ENCODE measurements at places on chromosomes 6 and 20.

GRCh38 chr20:31602779-31603441 is 2.2 kb upstream of the ID1 start:
- no peak for DNase-seq

DNA sequence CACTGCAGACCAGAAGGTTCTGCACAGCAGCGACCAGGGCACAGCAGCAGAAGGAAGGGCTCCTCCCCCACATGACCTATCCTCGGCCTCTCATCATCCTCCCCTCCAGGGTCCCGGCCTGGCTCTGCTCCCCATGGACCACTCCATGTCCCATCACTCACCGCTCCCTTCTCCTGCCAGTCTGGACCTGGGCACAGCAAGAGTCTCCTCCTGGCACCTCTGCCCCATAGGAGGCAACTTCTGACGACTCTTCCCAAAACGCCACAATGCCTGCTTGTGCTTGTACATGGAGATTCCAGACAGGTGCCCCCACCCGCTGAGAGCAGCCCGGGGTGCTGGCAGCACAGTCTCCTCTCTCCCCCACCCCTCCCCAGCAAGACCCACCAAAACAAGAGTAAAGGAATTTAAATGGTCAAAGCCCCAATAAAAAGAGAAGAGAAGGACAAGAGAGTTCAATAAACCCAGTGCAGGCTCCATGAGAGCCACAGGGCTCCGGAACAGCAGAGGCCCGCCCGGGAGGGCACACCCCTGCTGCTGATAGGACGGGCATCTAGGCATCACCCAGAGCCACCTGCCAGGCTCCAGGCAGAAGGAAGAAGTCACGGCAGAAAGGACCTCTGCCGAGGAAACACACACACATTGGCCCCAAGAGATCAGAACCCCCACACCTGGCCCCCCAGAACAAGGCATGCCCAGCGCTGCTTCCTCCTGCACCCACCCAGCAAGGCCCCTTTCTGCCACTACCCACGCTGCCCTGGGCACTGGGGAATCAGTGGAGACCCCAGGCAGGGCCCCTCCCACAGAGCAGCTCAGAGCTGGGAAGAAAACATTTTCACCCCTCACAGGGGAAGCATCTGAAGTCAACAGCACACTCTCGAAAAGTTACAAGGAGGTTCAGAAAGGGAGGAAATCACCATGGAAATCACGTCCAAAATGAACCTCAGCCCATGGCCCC is 15.2 kb downstream of the TAF4 start:
- DNase-seq: no peak

- DNase-seq: peak; percentile 54
Observed at GRCh38 chr6:107822176-107823046, 1.7 kb downstream of the SCML4 start.

DNA sequence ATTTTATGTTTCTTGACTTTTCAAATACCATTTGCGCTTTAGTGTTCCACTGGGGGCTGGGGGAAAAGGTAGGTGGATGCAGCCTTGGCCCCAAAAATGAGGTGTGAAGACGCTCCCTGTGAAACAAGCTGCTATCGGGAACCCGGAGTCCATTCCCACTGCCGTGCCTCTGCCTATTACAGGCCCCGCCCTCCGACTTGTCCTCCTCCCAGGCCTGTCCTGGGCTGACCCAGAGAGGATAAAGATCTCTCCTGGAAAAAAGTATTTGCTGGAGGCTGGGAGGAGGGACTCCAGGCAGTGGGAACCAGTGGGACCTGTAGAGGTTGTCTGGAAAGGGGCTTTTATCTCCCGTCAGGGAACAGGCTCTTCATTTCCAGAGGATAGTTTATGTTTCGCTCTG is 215.0 kb downstream of the SLC24A3 start:
- no peak for DNase-seq

- DNase-seq: no peak
Observed at GRCh38 chr6:150001295-150002008, 23.9 kb downstream of the RAET1L start.

GRCh38 chr6:116386581-116387299 is 16.0 kb downstream of the DSE start:
- no peak for DNase-seq

DNA sequence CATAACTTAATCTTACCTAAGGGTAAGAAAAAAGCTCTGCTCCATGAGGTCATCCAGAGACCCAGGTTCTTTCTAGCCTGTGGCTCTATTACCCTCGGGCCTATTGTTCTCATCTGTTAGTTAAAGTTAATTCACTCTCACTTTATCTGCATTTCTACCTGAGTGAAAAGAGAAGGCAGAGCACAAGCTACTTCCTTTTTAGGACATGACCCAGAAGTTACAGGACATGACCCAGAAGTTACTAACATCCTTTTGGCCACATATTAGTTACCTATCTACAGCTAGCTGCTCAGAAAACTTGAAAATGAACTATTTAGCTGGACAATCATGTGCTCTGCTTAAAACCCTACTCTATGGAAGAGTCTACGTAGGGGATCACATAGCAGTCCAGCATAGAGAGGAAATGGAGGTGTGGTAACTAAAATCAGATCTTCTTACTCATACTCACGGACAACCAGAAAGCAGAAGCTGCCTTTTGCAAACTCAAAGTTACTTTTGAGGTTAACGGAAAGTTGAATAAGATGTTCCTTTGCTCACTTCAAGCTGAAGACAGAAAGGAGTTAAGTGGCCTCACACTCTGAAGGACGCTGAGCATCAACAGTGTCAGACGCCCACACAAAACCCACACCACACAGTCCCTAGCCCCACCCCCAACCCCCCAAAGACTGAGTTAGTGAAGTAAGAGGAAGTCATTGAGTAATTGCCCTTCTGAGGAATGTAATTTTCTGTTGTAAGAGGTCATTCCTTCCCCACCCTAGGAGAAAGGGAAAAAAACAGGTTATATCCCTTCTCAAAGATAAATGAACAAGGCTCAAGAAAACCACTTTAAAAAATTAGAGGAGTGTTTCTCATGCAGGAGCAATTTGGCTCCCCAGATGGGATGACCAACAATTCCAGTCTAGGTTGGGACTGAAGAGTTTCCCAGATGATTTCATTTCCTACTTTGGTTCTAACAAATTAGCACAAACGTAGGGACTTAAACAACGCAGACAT is 45.9 kb upstream of the TAB2 start:
- DNase-seq: no peak

GRCh38 chr20:15288106-15288505 is 950.7 kb upstream of the FLRT3 start:
- DNase-seq: no peak

DNA sequence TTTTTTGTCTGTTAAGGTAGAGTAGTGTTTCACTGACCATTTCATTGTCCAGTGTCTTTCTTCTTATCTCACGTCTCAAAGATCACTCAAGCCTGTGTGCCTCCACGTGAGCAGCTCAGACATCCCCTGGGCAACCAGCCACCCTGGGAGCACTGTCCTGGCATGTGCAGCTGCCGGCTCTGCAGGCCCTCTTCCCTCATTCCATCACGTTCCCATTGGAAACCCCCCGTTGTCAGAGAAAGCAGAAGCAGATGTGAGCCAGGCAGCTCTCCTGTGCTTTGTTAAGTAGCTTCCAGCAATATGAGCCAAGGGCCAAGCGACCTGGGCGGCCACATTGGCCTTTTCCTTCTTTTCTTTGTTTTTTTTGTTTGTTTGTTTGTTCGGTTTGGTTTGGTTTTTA is 233.2 kb upstream of the SYNDIG1 start:
- DNase-seq: no peak

DNA sequence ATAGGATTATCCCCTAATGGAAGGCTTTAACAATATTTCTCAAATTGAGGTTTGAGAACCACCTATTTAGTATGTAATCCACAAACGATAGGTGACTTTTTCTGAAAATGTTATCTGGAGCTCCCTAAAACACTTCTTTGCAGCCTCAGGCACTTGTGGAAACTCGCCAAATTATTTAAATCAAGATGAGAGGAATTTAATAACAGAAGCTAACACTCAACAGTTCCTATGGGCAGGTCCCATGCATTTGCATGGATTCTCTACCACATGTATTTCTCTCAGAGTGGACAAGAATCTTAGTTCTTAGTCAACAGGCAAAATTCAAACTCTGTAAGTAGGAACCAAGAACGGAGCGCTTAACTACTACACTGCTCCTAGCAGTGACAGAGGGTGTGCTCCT is 20.7 kb downstream of the SOX4 start:
- DNase-seq: no peak

DNA sequence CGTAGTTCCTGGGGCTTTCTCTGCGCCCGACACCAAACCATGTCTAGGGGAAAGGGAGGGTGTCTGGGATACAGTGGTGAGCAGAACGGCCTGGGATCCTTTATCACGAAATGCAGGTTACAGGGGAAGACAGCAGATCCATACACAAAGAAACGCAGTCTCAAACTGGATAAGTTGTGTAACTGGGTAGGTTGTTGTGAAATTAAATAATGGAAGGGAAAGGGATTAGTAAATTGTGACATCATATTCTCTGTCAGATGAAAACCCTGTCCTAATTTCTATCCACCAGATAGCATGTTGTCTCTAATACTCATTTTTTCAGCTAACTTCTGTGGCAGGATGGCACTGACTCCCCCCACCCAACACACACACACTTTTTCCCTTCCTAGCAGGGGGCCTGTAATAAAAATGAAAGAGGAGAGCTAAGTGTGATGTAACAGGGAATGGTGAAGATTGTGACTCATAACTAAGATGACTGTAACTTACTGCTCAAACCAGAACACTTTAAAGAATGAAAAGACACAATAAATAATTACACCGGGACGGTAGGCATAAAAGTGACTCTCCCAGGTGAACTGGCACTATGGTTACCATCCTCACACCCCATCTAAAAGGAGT is 769 bp upstream of the TRPC4AP start:
- no peak for DNase-seq

DNA sequence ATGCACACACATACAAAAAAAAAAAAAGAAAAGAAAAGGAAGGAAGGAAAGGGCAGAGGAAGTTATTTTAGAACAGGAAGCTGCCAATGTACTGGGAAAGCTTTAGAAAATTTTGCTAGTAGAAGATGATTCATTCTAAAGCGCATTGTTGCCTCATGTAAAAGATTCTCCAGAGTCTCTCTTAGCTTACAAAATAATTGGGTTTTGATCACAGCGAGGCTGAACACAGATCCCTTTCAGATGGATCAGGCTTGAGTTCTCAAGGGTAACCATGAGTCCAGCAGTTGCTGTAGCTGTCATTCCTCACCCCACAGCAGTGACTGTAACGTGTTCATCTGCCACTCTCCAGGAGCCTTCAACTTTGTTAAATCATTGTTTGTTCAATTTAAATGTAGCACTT is 81.9 kb downstream of the PHACTR2 start:
- no peak for DNase-seq

GRCh38 chr6:90386399-90387382 is 90.0 kb upstream of the BACH2 start:
- DNase-seq: no peak

GRCh38 chr6:145309842-145310535 is 425.3 kb downstream of the EPM2A start:
- DNase-seq: no peak

GRCh38 chr6:22954749-22955385 is 385.5 kb downstream of the HDGFL1 start:
- no peak for DNase-seq

GRCh38 chr6:109379711-109380110 is 2.6 kb downstream of the CD164 start:
- DNase-seq: no peak

DNA sequence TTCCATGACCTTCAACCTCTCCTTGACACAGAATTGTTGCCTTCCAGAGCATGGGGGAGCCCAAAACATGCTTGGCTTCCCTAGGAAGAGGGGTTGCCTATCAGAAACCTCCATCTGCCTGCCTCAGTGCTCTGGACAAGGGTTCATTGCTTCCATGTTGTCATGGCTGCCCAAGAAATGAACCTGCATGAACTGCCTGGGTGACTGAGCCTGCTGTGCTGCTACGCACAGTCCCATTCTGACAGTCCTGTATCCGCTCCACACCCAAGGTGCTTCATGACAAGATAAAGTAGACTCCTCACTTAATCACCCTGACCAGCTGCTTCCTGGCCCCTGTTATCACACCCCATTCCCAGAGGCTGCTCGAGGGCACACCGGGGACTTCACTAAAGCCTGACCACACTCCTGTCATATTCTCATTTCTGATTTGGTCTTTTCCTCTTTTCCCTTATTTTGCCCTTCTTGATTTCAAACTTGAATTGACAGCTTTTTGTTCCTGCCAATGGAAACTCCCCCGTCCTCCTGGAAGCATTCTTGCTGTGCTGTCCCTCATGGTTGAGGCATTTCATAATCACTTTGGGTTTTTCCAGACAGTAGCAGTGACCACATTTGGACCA is 31.9 kb downstream of the GMPR start:
- DNase-seq: no peak

DNA sequence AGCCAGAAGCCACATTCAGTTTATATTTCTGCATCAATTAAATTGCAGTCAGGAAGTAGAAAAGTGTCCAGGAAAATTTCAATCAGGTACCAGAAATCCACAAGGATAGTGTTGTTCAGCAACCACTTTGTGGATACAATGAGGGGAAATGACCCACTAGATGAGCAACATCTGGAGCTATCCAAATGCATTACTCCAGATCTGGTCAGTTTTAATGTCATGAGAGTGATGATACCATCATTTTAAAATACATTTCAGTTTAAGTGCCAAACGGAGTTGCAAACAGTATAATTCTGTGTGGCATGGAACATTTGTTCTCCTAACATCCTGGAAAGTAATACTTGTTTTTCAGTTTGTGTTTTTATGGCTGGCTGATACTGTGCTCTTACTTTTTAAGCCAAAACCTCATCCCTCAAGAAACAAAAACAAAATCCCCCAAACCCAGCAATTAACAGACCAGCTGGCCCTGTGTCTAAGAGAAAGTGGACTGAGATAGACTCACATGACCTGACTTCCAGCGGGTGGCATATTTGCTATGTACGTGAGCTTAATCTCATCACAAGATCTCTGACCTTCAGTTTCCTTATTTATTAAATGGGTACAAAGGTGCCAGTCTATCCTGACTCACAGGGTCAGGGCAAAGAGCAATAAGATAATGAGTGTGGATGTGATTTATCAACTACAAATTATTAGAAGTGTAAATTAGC is 58.8 kb upstream of the CNKSR3 start:
- no peak for DNase-seq

DNA sequence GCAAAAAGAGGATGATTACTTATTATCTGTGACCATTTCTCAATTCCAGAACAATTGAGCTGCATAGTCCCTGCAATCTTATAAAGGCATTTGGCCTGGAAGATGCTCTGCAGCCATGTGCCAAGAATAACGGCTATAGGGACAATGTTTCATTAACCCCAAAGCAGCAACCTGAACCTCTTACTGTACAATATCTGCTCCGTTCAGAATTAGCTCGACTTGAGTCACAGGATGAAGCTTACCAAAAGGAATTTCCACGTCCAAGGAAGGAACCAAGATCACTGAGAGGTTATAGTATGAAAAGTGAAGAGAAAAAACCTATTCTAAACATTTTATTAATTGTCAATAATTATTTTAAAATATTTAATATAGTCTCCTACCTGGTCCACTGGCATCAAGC is 167.3 kb upstream of the GMDS start:
- no peak for DNase-seq

All from central memory CD8-positive, alpha-beta T cell (primary cell).